ENCODE measurements at places on chromosomes 1 and 21.

DNA sequence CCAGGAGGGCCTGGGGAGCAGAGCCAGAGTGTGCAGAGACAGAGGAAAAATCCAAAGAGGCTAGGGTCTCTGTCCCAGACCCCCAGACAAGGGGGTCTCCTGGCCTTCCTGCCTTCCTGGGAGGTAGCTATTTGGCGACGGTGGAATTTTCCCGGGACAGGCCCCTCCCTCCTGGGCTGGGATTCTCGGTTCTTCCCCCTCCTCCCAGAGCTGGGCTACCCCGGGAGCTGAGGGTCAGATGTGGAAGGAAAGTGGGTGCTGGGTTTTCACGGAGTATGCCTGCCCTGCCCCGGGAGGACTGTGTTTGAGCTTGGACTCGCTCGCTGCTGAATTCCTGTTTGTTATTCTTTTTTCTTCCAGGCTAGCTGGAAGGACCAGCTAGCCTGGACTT, 759 bp downstream of the AMPD2 start:
- H3K4me3 ChIP-seq: peak overlapping the region; percentile 58
- no peaks in the 10 kb centered on the region for H3K27me3 ChIP-seq
- no peaks in the 10 kb centered on the region for H3K36me3 ChIP-seq
- H3K4me1 ChIP-seq: peaks cover 2% of the 10 kb centered on the region

DNA sequence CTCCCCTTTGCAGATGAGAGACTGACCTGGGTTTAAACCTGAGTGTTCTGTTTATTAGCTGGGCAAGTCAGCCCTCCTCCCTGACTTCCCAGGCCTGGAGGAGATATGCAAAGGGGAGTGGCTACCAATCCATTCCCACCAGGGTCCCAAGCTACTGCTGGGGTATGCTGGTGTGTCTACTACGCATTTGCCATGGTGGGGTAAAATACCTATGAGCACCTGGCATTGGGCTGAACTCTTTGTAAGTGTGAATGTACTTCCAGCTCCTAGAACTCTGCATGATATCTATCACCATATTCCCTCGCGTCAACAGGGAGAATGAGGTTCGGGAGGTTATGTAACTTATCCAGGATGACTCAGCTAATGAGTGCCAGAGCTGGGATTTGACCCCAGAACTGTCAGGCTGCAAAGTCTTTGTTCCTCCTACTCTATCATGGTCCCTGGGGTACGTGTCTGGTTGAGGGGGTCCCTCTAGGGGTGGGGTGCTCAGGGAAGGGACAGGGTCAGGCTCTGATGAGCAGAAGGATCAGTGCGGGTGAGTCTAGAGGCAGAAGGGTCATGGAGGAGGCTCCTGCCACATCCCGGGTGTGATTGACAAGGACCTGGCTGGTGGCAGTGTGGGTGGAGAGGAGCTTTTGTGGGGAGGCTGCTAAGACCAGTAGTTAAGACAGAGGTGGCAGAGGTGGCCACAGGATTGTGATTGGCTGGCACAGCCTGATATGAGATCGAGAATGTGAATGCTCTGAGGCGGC, 16.7 kb downstream of the AMPD2 start:
- no peak overlapping the region for H3K27ac ChIP-seq
- H3K4me3 ChIP-seq: no peak overlapping the region
- H3K36me3 ChIP-seq: no peaks in the 10 kb centered on the region
- no peaks in the 10 kb centered on the region for H3K27me3 ChIP-seq

DNA sequence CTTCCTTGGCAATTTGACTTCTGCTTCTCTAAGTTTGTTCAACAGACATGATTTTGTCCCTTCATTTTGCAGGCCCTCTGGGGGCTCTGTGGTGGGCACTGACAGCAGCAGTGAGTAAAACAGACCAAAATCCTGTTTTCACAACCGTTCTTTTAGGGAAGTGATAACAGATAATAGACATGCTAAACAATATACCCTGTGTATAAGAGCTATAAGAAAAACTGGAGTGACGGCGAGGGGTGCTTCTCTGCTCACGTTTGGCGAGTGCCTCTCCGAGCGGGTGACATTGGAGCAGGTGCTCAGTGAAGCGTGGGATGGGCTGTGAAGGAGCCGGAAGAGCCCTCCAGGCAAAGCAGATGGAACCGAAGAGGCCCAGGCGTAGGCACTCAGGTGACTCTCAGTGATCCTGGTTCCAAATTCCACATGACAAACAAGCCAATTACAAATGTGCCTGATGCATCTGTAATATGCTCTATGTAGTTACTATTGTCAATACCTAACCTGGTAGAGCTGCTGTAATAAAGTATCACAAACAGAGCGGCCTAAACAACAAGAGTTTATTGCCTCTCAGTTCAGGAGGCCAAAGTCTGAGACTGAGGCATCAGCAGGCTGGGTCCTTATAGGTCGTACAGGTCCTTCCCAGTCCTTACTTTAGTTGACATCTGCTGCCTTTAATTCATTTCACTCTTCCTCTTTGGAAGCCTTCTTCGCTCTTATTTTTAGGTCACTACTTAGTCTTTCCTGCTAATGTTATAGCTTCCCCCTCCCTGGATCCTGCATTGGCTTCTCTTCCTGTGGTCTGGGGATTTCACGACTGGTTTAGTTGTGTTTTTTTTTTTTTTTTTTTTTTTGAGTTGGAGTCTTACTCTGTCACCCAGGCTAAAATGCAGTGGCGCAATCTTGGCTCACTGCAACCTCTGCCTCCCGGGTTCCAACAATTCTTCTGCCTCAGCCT, 20.1 kb downstream of the OR2B11 start:
- no peaks in the 10 kb centered on the region for H3K27me3 ChIP-seq
- DNase-seq: no peak
- H3K27ac ChIP-seq: no peak overlapping the region
- no peaks in the 10 kb centered on the region for H3K4me1 ChIP-seq
- H3K4me3 ChIP-seq: no peak overlapping the region

GRCh38 chr1:149949911-149950310, 13.2 kb upstream of the MTMR11 start:
- no peak overlapping the region for H3K27ac ChIP-seq
- DNase-seq: no peak
- no peaks in the 10 kb centered on the region for H3K27me3 ChIP-seq
- no peak overlapping the region for H3K4me3 ChIP-seq
- H3K36me3 ChIP-seq: peaks cover 6% of the 10 kb centered on the region

- DNase-seq: no peak
- H3K27me3 ChIP-seq: no peaks in the 10 kb centered on the region
- no peak overlapping the region for H3K4me3 ChIP-seq
- no peaks in the 10 kb centered on the region for H3K36me3 ChIP-seq
- no peak overlapping the region for H3K27ac ChIP-seq
Observed at GRCh38 chr1:3598051-3598491, 13.2 kb downstream of the MEGF6 start.

- H3K4me3 ChIP-seq: no peak overlapping the region
- no peaks in the 10 kb centered on the region for H3K4me1 ChIP-seq
- no peaks in the 10 kb centered on the region for H3K36me3 ChIP-seq
- no peak overlapping the region for H3K27ac ChIP-seq
- DNase-seq: no peak
Observed at GRCh38 chr1:112583366-112583765, 35.6 kb downstream of the ST7L start.

DNA sequence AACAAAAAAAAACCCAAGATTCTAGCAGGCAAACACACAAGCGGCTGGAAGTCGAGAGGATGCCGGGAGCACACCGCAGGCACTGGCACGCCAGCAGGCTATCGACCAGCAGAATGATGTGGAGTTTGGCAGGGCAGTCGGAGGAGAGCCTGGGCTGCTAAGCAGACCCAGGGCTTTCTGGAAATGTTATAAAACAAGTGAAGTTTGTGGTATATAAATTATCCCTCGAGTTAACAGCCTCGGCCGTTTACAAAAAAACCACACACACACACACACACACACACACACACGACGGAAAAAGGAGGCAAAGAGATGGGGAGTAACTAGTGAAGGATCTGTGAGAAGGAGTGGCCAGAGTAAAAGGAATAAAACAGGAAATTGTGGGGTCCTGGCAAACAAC, 87.2 kb upstream of the IVNS1ABP start:
- no peaks in the 10 kb centered on the region for H3K36me3 ChIP-seq
- no peaks in the 10 kb centered on the region for H3K27me3 ChIP-seq
- H3K4me3 ChIP-seq: no peak overlapping the region
- H3K27ac ChIP-seq: no peak overlapping the region
- H3K4me1 ChIP-seq: peaks cover 2% of the 10 kb centered on the region

All from iPS DF 6.9 (cell line).